ENCODE measurements at places on chromosomes 16 and 17.
A peak's percentile ranks its signal among the peaks of the same experiment; 100 is the strongest.

GRCh38 chr17:79463421-79464317, 147.2 kb downstream of the RBFOX3 start:
- DNase-seq, result no peak

DNA sequence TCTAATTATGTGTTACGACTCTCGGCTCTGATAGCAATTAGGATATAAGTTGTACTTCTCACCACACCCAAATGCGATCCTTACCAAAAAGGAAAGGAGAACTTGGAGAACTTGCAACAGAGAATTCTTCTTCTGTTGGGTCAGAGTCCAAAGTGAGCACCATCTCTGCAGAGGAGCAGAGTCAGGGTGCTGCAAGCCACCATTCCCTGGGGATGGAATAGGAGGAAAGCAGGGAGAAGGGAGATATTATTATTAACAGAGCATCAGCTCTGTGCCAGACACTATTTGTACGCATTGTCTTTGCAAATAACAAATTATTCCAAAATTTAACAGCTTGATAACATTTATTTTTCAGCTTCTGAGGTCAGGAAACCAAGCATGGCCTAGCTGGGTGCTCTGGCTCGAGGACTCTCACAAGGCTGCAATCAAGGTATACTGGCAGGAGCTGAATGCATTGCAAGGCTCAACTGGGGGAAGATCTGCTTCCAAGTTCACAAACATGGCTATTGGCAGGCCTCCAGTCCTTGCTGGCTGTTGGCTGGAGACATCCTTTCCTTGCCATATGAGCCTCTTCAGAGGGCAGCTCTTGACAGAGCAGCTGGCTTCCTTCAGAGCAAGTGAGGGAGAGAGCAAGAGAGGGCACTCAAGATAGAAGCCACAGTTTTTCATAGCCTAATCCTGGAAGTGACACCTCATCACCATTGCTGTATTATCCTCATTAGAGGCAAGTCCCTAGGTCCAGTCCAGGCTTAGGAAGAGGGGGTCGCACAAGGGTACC, 296.2 kb upstream of the CDH5 start:
- no peak for DNase-seq

DNA sequence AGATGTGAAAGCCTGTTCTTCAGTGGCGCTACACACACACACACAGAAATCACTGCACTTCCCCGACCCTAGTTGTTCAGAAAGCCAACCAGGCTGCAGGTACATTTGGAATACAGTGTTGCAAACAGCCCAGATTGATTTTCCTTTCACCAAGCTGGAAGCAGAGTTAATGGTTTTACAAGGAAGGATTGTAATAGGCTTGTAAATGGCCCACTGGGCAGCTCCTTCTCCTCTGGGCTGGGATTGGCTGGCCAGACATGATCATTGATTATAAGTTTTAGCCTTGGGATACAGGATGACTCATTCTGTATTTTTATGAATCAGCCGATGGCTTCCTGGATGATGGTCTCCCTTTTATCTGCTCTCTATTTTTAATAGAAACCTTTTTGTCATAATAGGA, 2.5 kb downstream of the VAT1L start:
- DNase-seq, result no peak

- DNase-seq, result peak; percentile 42
Observed at GRCh38 chr16:87392821-87393679, 914 bp downstream of the MAP1LC3B start.

DNA sequence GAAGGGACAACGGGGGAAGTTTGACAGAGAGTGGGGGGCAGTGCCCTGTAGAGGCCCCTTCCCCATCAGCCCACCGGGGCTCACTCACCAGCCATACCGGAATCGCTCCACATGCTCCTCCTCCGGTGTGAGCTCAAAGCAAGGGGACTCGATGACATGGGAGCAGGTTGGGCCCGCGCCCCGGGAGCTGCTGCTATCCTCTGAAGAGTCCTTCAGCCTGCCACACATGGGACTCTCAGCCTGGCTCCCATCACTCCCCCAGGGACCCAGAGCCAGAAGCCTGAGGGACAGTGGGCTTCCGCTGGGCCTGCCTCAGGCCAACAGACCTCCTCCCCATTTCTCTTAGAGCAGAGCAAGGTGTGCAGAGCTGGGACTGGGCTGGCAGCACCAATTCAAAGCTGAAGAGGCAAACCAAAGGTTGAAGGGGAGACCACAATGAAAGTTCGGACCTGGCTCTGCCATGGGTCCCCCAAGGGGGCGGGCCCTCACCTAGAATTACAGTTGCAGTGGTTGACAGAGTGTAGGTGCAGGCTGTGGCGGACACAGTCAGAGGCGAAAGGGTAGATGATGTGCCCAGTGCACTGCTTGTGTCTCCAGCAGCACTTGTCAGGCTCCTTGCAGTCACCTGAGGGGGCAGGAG, 7.3 kb downstream of the PROCA1 start:
- no peak for DNase-seq

DNA sequence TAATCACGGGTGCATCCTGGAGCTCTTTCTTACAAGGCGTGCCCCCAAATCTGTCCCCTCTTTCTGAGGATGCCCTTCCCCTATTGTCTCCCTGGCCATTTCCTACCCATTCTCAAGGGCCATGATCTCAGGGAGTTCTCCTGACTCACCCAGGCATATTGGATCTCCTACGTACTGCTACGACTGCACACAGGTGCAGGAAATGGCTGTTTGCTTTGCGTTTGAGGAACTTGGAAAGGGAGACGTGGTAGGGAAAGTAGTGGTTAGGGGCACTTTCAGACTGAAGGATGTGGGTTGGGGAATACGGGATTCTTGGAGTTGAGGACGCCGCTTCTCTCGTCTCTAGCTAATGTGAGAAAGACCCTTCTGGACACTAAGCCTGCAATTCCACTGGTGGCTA, 18.7 kb upstream of the MEOX1 start:
- no peak for DNase-seq

DNA sequence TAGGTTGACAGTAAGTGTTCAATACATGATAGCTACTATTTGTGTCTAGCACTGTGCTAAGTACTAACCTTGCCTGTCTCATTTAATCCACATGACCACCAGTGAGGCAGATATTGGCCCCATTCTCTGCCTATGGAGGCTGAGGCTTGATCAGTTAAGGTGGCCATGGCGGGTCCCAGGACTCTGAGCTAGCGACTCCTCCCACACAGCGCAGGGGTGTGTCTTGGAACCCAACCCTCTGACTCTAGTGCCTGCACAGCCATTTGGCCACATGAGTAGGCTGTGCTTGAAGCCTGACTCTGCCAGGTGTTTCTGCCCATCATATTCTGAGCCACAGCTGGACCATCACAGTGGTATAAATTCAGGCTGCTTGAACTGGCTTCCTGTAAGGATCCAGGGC, 6.4 kb downstream of the NHERF1 start:
- DNase-seq, result no peak

DNA sequence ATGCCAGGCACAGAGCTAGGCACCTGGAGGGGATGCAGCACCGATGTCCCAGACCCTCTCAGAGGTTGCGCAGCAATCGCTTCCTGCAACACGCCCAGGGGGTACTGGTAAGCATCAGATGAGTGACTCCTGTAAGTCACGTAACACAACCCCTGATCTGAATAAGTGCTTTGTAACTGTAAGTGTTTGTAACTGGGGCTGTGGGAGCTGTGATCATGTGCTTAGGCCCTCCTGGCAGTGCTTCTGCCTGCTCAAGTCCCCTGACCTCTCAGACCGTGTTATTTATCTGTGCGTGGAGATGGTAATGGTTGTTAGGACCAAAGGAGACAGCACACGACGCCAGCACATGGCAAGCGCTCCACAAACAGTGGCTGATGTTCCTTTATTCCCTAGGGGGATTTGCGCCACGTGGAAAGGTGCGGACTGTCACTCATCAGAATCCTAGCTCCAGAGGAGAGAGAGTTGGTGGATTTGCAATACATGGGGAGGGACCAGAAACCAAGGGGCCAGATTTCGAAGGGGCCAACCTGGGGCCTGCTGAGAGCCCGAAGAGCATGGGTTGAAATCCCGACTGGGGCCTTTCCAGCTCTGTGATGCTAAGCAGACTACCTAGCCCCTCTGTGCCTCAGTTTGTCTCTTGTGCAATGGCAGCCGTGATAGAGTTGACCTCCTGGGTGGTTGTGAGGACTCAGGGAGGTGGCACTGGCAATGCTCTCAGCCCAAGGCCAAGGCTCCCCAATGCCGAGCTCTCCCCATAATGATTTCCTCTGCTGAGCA, 151.8 kb downstream of the IRF8 start:
- no peak for DNase-seq

DNA sequence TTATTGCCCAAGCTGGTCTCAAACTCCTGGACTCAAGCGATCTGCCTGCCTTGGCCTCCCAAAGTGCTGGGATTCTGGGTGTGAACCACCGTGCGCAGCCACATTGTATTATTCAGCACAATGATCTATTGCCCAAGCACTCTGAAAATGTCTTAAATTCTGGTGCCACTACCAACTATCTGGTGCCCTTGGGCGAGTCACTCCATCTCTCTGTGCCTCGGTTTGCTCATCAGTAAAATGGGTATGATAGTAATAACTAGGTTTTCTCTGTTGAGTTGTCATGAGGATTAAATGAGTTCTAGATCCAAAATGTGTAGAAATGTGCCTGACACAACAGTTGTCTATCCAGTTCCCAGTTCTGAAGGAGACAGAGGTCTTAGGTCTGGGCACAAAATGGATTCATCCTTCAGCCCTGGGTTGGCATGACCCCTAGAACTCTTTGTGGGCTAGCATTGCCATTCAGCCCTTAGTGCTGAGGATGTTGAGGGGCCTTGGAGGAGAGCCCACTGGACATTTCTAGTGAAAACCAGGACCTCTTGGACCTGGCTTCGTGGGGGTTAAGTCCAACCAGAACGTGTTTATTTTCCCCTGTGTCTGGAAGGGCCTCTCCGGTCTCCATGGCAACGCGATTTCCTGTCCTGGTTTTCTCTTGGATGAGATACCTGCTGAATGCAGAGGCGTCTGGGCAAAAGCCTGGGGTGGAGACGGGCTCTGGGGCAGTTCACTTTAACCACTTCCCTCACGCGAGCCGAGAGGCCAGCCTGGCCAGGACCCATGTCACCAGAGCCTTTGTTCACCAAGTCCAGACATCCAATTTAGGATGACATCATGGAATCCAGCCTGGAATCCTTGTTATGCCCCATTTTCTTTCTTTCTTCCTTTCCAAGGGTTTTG, 43.7 kb upstream of the TNRC6A start:
- DNase-seq, result peak; percentile 73

DNA sequence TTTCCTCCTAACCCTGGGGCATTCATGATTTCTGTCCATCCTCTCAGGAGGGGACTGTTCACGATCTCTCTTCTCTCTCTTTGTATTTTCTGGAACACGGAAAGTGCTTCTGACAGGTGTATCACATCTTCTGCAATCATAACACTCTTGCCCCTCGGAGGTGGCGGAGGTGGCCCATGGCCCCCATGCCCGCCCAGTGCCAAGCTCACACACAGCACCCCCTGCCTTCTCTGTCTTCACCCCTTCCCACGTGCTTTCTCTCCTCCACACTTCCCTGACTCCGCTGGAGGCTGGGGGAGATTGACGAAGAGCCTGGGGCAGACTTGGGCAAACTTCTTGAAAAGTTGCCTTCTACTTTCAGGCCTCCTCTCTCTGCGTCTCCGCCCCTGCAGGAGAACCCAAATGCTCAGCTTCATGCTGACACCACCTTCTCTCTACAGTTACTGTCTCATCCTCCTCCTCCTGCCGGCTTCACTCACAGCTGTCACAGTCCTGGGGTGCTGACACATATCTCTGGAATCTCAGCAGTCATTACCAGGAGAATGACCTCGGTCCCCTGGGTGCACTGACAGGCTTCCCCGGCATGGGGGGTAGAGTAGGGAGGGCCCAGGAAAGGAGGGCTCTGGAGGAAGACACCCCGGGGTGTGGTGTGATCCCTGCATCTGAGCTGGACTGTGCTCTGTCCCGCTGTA, 127.1 kb downstream of the ENGASE start:
- DNase-seq, result peak; percentile 60

- DNase-seq, result peak; percentile 41
Observed at GRCh38 chr16:4639899-4640509, 15.4 kb downstream of the MGRN1 start.

DNA sequence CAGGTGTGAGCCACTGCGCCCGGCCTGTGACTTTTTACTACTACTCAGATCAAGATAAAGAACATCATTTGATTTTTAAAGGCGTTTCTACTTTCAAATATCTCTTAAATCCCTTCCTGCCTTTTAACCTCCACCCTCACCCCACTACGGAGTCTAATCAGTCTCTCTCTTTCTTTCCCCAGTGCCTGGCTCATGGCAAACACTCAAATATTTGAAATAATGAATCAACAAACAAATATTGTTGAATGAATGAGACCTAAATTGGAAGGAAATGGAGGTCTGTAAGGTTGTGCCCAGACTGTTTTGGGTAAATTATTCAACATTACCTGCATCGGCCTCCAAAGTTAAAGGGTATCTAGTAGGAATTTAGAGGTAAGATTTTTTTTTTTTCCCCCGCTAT, 14.7 kb downstream of the COPZ2 start:
- DNase-seq, result no peak

- DNase-seq, result no peak
Observed at GRCh38 chr16:17743158-17743557, 272.4 kb upstream of the XYLT1 start.

- no peak for DNase-seq
Observed at GRCh38 chr17:43814026-43814425, 18.9 kb downstream of the MPP3 start.

DNA sequence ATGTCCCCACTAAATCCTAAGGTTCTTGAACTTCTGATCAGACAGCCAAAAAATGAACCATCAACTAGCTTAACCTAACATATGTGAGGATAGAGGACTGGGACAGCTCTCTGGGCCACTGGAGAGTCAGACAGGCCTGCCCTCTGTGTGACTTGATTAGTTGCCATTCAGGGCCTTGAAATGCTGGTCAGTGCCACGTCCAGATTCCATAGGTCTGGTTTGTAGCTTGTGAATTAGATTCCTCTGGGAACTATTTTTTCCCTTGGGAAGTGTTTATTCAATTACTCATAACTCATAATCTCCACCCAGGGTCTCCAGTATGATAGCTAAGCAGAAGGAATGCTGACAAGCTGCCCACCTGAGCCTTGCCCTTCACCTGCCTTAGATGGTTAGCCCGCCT, 48.2 kb downstream of the IGF2BP1 start:
- DNase-seq, result peak; percentile 38

GRCh38 chr16:23403547-23403946, 49.4 kb downstream of the COG7 start:
- DNase-seq, result no peak

- DNase-seq, result no peak
Observed at GRCh38 chr16:88995746-88996535, 18.9 kb upstream of the CBFA2T3 start.
